ENCODE measurements at places on chromosomes 7 and 10. TPM values are rescaled to one million over a fixed set of nuclear protein-coding genes. Genes with fewer than 3 reads are reported as not detected.

RBM48 gene
- total RNA-seq, result 16.8 TPM

PDSS1 gene
- total RNA-seq, result 27.9 TPM

OPN1SW gene
- total RNA-seq, result not detected

UTF1 gene
- 0.28 TPM for total RNA-seq

RGS10 gene
- 101 TPM for total RNA-seq

PRLHR gene
- total RNA-seq, result not detected

PHYHIPL gene
- total RNA-seq, result not detected

PLEKHA8 gene
- 10.9 TPM for total RNA-seq

FXYD4 gene
- not detected for total RNA-seq

PDZD7 gene
- 0.64 TPM for total RNA-seq

SEMA3A gene
- total RNA-seq, result 0.25 TPM

PNLIP gene
- total RNA-seq, result not detected

ZNF425 gene
- total RNA-seq, result 1.0 TPM

CXCL12 gene
- total RNA-seq, result not detected

LRRD1 gene
- 0.09 TPM for total RNA-seq

TYW1B gene
- total RNA-seq, result 4.5 TPM

OR2A42 gene
- 0.09 TPM for total RNA-seq

CPA5 gene
- 2.2 TPM for total RNA-seq

TAS2R5 gene
- total RNA-seq, result 0.62 TPM

PIK3CG gene
- 36.6 TPM for total RNA-seq

GNAT3 gene
- not detected for total RNA-seq

ZNF503 gene
- total RNA-seq, result 0.30 TPM

ZCCHC24 gene
- 2.1 TPM for total RNA-seq

ATOH7 gene
- not detected for total RNA-seq

CFAP43 gene
- not detected for total RNA-seq

PLPP4 gene
- not detected for total RNA-seq

NPY4R2 gene
- not detected for total RNA-seq

HOXA7 gene
- not detected for total RNA-seq

CDHR1 gene
- total RNA-seq, result 0.34 TPM

SFRP4 gene
- not detected for total RNA-seq

OR2A1 gene
- not detected for total RNA-seq

PRR15 gene
- total RNA-seq, result not detected

MYH16 gene
- not detected for total RNA-seq

LRRN3 gene
- total RNA-seq, result 28.0 TPM

CLEC5A gene
- total RNA-seq, result not detected

DDIT4 gene
- 569 TPM for total RNA-seq

GPRIN2 gene
- not detected for total RNA-seq

FFAR4 gene
- total RNA-seq, result not detected

SUN3 gene
- total RNA-seq, result not detected

PAPOLB gene
- not detected for total RNA-seq

TMEM236 gene
- total RNA-seq, result not detected

TFAM gene
- total RNA-seq, result 85.0 TPM

GPR85 gene
- not detected for total RNA-seq

DOCK4 gene
- 0.41 TPM for total RNA-seq

CNNM1 gene
- total RNA-seq, result 0.21 TPM

GIMAP4 gene
- total RNA-seq, result 39.1 TPM

ZNF804B gene
- not detected for total RNA-seq

SPDYE1 gene
- total RNA-seq, result not detected

CDK6 gene
- total RNA-seq, result 254 TPM

GSTO2 gene
- total RNA-seq, result 1.4 TPM

FAM131B gene
- total RNA-seq, result 1.3 TPM
